ENCODE measurements at places on chromosomes 7 and 10. TPM values are rescaled to one million over a fixed set of nuclear protein-coding genes. Genes with fewer than 3 reads are reported as not detected.

SH2D4B gene
- total RNA-seq: 0.13 TPM

DNA sequence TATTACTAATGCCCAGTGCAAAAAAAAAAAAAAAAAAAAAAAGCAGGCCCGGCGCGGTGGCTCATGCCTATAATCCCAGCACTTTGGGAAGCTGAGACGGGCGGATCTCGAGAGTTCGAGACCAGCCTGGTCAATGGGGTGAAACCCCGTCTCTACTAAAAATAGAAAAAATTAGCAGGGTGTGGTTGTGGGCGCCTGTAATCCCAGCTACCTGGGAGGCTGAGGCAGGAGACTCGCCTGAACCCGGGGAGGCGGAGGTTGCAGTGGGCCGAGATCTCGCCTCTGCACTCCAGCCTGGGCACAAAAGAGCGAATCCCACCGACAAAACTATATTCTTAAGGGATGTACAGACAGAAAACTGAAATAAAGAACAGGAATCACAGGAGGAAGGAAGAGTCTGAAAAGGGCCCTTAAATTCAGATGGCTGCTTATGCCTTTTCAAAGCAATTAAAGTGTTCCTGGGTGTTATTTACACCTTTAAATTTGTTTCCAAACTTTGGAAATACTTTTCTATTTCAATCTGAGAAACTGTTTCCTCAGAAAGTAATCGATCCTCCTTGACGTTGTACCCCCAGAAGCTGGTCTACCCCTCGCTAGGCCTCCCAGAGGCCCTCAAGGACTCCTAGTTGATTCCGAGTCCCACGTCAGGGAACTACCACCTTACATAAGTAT, 2.0 kb upstream of the KMT2E start:
- DNase-seq: no peak

PRPS1L1 gene
- not detected for total RNA-seq

DNA sequence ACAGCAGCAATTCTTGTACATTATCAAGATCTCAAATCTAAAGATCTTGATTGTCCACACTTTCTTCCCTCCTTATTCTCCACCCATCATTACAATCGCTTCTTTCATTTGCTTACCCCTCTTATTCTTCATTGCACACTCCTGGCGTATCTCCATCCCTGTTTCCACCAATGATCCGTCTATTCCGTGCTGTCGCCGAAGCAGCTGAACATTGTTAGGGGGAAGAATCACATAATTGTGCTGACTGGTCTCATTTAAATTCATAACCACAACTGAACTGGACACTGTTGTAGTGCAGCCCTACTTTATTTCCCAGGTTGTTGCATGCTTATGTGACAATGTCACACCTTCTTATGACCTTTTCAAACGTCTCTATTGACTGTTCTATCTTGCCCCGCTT, 18.9 kb upstream of the NRP1 start:
- DNase-seq: no peak

- no peak for DNase-seq
These were observed 184.8 kb upstream of the PDE1C start for GRCh38 chr7:32255036-32255435.

- no peak for DNase-seq
These were observed 918 bp downstream of the CALHM2 start for GRCh38 chr10:103451091-103451813.

DNA sequence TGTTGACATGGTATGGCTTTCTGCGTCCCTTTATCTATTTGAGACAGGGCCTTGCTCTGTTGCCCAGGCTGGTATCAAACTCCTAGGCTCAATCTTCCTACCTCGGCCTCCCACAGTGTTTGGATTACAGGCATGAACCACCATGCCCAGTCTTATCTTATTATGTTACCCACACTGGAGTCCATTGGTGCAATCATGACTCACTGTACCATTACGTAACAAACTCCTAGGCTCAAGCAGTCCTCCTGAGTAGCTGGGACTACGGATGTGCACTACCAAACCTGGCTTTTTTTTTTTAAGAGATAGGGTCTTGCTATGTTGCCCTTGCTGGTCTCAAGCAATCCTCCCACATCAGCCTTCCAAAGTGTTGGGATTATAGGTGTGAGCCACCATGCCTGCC, 66.7 kb downstream of the CCDC3 start:
- no peak for DNase-seq

DNA sequence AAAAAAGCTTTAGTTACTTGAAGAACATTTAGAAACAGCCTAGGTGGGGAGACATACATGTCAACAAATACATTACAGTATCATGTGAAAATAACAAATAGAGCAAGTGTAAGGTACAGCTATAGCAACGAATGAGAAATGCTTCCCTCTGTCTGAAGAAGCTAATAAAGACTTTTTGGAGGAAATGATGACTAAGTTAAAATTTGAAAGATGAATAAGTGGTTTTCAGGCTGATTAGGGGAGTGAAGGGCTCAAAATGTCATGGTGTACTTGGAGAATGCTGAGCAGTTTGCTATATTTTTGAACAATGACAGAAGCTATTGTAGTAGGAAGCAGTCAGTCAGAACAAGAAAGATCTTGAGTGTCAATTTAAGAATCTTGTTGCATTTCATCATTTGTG, 2.8 kb upstream of the ARMC3 start:
- DNase-seq: no peak

DNA sequence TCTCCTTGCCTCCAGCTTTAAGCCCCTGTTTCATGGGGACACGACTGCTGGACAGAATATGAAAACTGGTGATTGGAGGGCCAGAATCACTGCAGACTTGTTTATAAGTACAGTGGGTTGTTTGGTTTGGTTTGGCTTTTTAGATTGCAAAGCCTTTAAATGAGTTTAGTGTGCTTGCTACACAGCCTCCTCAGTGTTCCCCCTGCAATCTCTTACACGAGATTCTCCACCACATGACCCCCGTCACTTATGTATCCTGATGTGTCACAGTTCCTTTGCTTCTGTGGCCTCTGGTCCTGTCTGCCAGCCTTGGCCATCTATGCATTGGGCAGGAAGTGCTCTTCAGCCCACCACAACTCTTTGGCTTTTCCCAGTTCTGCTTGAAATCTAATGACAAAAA, 103.7 kb upstream of the ANKRD1 start:
- DNase-seq: no peak

DNA sequence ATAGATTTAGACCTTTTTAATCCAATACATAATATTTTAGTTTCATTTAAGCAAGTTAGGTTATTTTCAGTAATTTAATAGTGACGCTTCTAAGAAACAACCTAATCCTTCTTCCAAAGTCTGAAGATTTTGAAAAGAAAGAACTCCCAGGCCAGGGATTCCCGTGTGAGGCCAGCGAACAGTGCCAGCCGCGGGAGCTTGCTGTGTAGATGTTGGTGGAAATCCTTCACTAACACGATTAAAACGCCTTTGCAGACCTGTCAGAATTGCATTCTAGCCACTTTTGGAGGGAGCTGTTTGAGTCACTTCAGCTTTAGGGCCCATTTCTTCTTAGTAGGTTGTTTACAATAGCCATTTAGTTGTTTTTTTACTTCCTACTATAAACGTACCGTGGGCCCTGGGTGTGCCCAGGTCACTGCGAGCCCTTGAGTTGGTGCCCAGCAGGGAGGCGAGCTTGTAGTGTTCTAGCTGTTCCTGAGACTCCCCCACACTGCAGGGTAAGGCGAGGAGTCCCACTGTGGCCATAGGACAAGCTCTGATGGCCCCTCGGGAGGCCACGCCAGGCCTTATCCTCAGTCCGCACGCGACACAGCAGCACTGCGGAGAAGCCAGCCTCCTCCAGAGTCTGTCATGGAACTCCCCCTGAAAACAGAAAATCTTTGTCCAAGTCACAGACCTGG, 32.3 kb downstream of the PPP2R2D start:
- DNase-seq: no peak

GRCh38 chr7:57179776-57180415, 47.7 kb upstream of the ZNF479 start:
- DNase-seq: no peak

DNA sequence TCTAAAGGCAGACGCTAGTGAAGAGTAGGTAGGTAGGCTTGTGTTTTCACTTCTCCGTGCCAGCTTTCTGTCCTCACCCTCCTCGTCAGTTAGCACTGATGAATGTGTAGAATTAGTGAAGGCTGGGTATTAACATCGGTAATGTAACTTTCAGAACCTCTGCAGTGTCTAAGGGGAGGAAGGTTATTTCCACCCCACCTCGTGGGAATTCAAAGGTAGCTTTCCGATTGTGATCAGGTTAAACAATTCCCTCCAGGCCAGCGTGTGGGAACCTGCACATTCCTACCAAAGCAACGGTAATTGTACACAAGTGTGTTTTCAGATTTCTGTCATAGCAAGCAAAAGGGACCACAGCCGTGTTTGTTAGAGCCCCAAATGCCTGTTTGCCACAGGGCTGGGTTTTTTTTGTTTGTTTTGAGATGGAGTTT, 405.0 kb upstream of the GALNT17 start:
- no peak for DNase-seq

DNA sequence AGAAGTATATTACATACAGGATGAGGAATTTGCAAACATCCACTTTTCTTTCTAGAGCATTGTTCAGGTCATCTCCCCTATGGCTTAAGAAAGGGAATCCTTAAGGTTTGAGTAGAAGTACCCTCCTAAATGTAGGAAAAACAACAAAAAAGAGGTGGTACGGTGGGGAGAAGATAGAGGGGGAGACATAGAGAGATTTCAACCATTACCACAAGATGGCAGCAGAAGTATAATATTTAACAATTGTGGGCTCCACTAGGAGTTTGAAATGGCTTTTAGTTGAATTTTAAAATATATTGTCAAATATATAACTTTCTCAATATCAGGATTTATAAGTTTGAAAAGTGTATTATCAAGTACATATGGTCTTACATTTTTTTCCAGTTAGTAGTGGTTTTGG, 72.7 kb upstream of the PRKG1 start:
- no peak for DNase-seq

DNA sequence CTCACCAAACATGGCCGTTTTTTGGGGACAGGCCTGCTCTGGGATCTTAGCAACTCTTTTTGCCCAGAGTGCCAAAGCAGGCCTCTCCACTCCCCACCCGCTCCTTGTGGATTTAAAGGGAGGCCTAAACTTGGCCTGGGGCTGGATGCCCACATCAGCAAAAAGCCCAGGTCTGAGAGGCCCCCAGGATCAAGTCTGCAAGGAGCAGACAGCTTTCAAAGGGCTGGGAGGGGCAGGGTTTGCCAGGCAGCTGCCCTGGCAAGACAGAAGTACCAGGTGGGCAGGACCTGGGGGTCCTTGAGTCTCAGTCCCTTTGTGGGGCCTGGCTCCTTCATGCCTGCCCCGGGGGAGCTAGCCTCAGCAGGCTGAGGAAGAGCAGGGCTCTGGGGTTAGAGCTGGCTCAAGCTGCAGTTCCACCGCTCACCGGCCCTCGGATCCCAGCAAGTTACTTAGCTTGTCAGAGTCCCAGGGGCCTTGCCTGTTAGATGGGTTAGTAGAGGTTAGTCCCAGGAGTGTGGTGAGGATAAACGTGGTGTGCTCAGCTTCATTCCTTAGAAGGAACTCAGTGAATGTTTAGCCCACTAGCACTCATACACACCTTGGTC, 56.2 kb downstream of the ARHGAP22 start:
- peak; percentile 33 for DNase-seq

DNA sequence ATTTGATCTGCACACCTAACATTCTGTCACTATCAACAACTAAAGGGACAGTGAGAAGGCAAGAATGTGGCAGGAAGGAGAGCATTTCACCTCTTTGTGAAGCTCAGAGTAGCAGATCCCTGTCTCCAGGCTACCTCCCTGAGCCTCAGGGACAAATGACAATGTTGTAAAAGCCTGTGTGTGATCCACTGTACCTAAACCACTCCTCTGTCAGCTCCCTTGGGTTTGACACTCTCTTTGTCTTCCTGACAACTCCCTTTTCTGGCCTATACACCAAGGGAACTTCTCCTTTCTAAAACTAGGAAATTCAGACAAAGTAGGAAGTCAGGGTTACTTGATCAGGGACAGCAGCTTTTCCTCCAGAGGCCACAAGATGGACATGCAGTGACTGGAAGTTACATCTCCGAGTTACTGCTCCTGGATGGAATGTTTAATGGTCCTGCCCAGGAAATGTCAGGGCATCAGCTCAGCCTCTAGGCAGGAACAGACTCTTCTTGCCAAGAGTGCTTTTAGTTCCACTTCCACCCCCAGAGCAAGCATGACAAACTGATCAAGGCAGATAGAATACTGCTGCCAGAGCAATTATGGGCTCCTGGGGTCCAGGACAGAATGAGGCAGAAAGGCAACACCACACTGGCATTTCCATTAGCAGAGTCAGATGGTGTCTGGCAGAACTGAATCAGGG, 1014.5 kb upstream of the LRRTM3 start:
- no peak for DNase-seq

- DNase-seq: no peak
These were observed 205.5 kb downstream of the EMX2 start for GRCh38 chr10:117748058-117748457.

BMPR1A gene
- 129 TPM for total RNA-seq

DNA sequence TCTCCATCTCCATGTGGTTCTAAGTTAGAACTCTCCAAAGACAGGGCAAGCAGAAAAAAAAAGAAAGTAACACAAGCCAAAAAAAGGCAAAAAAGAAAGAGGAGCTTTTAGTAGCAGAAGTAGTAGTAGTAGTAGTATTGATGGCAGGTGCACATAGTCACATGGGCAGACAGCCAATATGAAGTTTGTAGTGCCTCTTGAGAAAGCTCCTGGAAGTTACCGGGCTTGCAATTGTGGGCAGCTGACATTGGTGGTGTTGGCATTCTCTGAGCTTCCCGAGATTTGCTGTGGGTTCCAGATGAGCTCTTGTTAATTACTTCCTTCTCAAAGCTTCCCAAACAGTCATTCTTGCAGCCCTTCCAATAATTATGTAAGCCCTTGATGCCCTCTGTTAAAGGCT, 1128.5 kb downstream of the TYW1 start:
- no peak for DNase-seq

DNA sequence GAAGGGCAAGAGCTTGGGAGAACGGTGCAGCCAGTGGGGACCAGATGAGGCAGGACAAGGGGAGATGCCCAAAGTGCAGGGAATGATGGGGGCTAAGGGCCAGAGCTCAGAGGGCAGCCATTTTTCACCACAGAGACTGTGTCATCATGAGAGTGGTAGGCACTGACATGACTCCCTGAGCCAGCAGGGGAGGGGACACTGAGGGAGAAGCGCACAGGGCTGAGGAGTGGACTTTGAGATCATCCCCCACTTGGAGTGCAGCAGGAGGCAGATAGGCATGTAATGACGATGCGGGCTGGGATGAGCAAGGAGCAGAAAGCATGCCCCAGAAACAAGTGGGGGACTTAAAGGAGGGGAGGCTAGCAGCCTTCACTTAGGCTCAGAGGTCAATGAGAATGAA, 5.2 kb upstream of the SMKR1 start:
- DNase-seq: no peak

TCAF2 gene
- total RNA-seq: 0.31 TPM

ZNF853 gene
- total RNA-seq: 5.5 TPM

GRCh38 chr7:117269417-117269816, 53.4 kb downstream of the WNT2 start:
- DNase-seq: no peak

Data from H1 (cell line).